Activated CD4-positive, alpha-beta memory T cell treated with anti-CD3 and anti-CD28 coated beads for 36 hours (primary cell): ENCODE measurements at places on chromosomes 3 and 15.
A peak's percentile ranks its signal among the peaks of the same experiment; 100 is the strongest.

DNA sequence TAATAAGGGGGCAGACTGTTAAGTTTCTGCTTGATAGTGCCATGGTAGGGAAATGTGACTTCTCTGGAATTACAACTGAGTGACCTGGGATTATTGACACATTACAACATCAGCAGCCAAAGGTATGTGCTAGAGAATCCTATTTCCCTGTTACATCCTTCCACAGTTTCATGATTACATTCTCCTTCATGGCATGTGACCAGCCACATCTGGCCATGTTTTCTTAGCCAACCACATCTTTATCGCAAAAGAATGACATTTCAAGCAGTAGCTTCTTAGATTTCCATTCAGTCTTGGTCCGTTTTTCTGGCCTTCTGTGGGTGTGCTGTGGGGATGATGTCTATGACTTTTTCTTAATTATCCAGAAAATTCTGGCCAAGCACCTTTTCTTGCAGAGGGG, 45.4 kb upstream of the CTDSPL start:
- DNase-seq, result no peak

- no peak for DNase-seq
Observed at GRCh38 chr15:71752128-71752527, 58.2 kb upstream of the NR2E3 start.

DNA sequence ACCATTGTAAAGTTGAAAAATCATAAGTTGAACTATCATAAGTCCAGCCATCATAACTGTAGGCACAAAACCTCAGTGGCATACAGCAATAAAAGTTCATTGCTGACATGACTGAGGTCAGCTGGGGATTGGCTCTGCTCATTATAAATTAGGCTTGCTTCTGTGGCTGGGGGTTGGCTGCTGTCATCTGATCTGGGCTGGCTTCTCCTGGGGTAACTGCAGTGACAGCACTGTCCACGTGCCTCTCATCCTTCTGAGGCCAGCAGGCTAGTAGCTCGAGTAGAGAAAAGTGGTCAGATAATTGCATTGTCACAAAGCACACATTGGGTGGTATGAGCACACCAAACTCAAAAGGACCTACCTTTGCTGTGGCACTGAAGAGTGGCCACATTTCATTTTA, 31.3 kb downstream of the CMTM7 start:
- no peak for DNase-seq

DNA sequence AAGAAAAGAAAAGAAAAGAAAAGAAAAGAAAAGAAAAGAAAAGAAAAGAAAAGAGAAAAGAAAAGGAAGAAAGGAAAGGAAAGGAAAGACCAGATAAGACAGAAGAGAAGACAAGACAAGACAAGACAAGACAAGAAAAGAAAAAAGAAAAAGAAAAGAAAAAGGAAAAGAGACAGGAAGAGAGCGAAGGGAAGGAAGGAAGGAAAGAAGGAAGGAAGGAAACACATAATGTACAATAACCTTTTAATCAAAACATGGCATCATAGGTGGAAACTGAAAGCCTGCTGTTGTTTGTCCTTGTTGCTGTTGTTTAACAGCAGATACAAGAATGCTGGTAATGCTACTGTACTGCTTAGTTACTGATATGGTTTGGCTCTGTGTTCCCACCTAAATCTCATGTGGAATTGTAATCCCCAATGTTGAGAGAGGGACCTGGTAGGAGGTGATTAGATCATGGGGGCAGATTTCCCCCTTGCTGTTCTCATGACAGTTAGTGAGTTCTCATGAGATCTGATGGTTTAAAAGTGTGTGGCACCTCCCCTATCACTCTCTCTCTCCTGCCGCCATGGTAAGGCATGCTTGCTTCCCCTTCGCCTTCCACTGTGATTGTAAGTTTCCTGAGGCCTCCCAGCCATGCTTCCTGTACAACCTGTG, 67.3 kb downstream of the MCF2L2 start:
- DNase-seq, result no peak

- no peak for DNase-seq
Observed at GRCh38 chr15:61157933-61158332, 71.2 kb downstream of the RORA start.

DNA sequence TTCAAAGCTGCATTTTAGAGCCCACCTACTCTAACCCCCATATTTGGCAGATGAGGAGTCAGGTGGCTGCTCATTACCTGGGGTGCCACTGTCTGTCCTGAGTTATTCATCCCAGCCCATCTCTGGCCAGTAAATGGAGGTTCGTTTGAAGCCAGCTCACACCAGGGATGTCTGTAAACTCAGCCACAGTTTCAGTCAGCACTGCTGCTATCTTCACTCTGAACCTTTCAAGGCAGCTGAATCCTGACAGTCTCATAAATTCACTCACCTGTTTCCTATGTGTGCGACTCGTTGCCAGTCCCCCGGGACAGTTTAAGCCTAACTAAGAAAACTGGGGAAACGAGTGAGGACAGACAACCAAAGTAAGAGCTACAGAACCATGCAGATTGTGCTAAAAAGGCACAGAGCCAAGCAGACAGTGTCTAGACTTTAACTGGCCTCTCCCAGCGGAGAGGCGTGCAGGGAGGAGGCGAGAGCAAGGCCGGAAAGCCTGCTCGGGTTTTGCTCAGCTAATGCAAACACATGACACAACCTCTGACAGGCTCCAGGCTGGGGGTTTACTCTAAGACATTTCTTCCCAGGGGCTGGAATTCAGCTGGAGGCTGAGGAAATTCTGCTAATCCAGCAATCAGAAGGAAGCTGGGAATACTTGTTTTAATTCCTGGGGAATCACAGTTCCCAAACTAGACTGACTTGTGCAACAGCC, 12.0 kb downstream of the FSTL1 start:
- DNase-seq, result no peak

GRCh38 chr3:14780927-14781507, 37.7 kb upstream of the FGD5 start:
- peak; percentile 50 for DNase-seq

DNA sequence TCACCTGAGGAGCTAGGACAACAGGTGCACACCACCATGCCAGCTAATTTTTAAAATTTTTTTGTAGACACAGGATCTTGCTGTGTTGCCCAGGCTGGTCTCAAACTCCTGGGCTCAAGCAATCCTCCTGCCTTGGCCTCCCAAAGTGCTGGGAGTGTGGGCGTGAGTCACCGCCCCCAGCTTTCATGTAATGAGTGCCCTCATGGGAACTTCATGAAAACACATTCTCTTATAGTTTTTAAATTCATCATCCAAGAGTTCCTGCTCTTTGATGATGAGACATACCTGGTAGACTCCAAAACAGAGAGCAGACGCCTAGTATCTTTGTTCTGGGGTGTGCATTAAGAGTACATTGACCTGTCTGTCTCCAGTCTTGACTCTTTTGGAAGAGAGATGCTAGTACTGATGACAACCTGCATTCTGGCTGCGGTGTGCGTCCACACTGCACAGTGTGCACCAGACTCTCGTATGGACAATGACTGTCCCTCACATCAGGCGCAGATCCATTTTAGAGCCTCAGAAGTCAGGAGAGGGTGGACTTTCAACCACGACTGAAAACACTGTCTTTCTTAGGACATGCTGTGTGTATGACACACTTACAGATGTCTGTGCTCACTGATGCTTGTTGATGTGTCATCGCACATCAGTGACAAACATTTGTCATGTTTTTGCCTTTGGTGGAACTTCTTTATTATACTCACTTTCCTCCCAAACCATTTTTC, 2.0 kb downstream of the NRROS start:
- peak; percentile 88 for DNase-seq

- no peak for DNase-seq
Observed at GRCh38 chr15:71588746-71589145, 221.6 kb upstream of the NR2E3 start.

DNA sequence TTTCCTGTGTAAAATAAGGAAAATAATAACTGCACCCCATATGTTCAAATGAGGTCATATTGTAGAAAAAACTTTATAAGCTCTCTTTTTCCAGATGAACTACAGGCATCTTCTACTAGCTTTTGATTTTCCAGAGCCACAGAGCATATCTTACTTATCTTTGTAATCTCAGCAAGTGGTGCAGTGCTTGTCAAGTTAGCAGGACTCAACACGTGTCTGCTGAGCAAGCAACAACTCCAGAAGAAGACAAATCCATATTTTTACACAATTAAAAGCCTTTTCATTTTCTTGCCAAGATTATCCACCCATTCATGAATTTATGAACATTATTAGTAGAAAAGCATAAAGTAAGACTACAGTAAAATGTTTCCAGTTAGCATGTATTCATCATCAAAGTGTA, 14.4 kb upstream of the TSC22D2 start:
- DNase-seq, result no peak

DNA sequence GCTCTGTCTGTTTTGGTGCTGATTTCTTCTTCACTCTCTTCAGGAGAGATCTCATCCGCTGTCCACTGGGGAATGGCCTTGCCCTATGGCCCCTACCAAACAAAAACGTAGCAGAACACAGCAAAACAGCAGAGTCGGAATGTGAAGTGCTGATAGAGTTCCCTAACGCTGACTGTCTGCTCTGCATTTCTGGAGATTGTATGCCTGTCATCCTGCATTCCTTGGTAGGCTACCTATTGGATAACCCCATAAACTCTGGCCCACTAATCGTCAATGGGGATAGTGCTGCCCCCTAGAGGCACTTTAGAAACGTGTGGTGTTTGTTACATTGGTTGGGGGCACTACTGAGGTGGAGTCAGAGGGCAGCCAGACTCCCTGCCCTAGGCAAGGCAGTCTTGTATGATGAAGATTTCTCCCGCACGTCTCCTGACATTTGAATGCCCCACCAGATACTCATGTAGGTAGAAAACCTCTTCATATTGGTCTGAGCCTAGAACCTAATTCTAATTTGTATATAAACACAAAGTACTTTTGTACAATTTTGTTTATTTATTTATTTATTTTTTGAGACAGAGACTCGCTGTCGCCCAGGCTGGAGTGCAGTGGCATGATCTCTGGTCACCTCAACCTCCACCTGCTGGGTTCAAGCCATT, 15.6 kb upstream of the MAGEF1 start:
- peak; percentile 62 for DNase-seq

- DNase-seq, result no peak
Observed at GRCh38 chr15:100202309-100202960, 139.3 kb downstream of the ADAMTS17 start.

GRCh38 chr3:158846803-158847451, 45.1 kb downstream of the MFSD1 start:
- DNase-seq, result no peak

GRCh38 chr3:13590841-13591520, 42.1 kb downstream of the FBLN2 start:
- no peak for DNase-seq

DNA sequence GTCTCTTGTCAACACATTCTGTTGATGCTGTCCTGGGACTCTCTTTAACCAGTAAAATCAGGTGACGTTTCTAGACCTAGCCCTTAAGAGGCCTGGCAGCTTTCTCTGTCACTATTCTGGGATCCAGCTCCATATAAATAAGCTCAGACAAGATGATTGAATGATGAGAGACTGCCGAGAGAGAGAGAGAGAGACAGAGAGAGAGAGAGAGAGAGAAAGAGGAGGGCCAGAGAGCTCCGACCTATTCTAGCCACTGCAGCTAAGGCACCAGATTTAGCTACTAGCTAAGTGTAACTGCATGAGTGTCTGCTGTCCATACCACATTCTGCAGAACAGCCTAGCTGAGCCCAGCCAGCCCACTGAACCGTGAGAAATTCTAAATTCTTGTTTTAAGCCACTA, 36.1 kb upstream of the CTXND1 start:
- no peak for DNase-seq

DNA sequence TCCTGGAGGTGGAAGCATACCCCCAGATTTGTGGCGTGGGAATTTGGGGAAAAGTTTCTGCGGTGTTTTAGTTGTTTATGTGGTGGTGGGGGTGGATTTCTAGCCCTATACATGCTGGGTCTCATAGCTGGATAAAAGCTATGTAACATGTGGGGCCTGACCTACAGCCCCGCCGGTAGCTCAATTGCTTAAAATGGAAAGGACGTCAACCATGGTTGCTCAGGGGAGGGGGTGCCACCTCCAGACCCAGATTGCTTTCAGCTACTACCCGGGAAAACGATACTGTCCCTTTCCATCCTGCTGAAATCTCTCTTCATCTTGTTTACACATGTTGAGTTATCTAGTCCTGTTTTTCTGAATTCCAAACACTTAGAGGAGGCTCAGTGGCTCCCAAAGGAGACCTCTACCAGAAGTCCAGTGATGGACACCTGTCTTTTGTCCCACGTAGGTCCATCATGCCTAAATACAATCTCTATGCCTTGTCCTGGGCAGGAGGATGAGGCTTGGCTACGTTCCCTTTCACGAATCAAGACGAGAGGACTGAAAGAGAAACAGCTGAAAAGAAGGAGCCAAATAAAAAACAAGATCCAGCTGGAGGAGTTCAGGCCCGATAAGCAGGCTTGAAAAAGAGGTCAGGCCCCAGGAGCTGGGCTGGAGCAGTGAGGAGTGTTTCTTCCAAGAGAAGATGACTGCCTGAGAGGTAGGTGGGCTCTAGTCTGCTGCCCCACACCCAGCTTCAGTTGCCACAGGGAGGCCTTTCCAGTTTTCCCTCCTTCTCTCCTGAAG, 72.1 kb upstream of the TPRG1 start:
- DNase-seq, result no peak

- no peak for DNase-seq
Observed at GRCh38 chr15:38062696-38063095, 128.3 kb downstream of the TMCO5A start.

DNA sequence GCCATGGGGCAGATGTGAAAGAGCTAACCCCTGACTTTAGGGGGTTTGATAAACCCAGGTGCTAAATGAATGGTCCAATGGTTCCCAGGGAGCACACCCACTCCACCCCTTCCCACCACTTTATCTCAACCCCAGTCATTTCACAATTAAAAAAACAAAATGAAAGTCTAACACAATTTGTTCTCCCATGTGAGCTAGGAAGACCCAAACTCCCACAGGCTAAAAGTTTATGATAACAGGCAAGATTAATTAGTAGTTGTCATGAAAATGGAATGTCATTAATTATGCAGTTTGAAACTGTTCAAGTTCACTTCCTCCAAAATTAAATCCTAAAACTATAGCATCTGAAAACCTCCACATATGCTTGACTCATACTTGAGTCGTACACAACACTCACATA, 63.3 kb upstream of the TPM1 start:
- DNase-seq, result no peak

GRCh38 chr3:4531478-4532025, 38.4 kb downstream of the ITPR1 start:
- no peak for DNase-seq

GRCh38 chr3:50603261-50604109, 8.1 kb downstream of the CISH start:
- DNase-seq, result peak; percentile 43

GRCh38 chr3:193372783-193373182, 5.8 kb downstream of the ATP13A5 start:
- no peak for DNase-seq

DNA sequence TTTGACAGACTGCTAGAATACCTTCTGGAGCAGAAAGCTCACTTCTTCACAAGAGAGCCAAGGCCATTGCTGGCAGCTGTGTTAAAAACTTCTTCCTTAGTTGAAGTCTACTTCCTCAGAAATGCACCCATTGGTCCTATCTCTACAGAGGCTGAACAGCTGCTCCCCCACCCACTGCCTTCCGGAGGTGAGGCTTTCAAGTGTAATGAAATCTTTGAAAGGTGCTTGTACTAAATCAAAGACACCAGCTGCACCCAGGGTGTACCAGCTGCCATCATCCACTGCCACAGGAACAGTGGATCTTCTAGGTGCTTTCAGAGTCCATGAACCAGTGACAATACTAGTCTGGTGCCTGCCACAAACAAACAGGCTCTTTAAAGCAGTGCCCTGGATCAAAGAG, 26.4 kb upstream of the HERC1 start:
- DNase-seq, result peak; percentile 75

- peak; percentile 60 for DNase-seq
Observed at GRCh38 chr15:60255390-60255789, 142.4 kb downstream of the ANXA2 start.

- DNase-seq, result no peak
Observed at GRCh38 chr3:177687291-177687690, 490.0 kb upstream of the TBL1XR1 start.
